ENCODE measurements at places on chromosomes 16 and 17.

- DNase-seq: no peak
These were observed at the start of gene TNFSF12 for GRCh38 chr17:7548585-7549400. TSS of gene TNFSF12 (plus strand) at chr17:7549058. CDS start at chr17:7549154, 96 bp downstream.

DNA sequence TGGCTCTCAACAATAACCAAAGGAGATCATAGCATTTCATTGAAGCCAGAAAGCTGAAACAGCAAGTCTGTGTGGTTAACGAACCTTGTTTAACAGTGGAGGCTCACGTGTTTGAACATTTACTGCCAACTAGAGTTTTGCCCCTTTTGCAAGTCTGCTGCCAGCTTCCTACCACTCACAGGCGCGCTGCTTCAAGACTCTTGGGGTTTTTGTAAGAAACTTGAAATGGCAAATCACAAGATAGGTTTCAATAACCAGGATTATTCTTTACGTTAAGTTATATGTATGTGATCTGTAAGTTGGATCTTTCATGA lies 1.2 kb downstream of the SNTB2 start:
- DNase-seq: peak; percentile 31

GRCh38 chr17:21165922-21166594 lies 39.3 kb downstream of the DHRS7B start:
- no peak for DNase-seq

- DNase-seq: no peak
These were observed 22.7 kb downstream of the MYO15B start for GRCh38 chr17:75610103-75610984.

DNA sequence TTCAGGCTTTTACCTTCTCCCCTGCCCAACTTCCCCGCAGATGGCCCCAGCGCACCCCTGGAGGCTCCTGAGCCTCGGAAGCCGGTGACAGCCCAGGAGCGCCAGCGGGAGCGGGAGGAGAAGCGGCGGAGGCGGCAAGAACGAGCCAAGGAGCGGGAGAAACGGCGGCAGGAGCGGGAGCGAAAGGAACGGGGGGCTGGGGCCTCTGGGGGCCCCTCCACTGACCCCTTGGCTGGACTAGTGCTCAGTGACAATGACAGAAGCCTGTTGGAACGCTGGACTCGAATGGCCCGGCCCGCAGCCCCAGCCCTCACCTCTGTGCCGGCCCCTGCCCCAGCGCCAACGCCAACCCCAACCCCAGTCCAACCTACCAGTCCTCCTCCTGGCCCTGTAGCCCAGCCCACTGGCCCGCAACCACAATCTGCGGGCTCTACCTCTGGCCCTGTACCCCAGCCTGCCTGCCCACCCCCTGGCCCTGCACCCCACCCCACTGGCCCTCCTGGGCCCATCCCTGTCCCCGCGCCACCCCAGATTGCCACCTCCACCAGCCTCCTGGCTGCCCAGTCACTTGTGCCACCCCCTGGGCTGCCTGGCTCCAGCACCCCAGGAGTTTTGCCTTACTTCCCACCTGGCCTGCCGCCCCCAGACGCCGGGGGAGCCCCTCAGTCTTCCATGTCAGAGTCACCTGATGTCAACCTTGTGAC lies 3.6 kb downstream of the MAPK7 start:
- DNase-seq: no peak
